ENCODE measurements at places on chromosomes 1 and 21.

- no peak for DNase-seq
Measured at GRCh38 chr1:111219557-111220286, 7.8 kb upstream of the CHI3L2 start.

GRCh38 chr21:25967181-25967900, 203.2 kb downstream of the APP start:
- DNase-seq = no peak

GRCh38 chr1:46549697-46550681, 1.5 kb downstream of the KNCN start:
- DNase-seq = peak; percentile 26

DNA sequence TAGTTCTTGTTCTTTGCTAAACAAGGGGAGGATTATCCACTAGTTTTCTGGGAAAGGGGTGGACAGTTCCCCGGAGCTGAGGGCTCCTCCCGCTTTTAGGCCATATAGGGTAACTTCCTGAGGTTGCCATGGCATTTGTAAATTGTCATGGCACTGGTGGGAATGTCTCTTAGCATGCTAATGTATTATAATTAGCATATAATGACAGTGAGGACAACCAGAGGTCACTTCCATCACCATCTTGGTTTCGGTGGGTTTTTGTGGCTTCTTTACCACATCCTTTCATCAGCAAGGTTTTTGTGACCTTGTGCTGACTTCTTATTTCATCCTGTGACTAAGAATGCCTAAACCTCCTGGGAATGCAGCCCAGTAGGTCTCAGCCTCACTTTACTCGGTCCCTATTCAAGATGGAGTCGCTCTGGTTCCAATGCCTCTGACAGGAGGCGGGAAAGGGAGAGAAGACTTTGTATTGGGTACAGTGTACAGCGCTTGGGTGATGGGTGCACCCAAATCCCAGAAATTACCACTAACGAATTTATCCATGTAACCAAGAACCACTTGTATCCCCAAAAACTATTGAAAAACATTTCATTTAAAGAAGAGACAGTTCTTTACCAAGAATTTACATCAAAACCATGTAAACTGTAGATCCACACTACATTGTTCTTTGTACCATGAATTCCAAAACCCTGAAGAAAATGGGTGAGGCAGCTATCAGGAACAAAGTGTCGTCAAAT, 8.7 kb upstream of the SLC2A5 start:
- DNase-seq = peak; percentile 70

GRCh38 chr1:100847361-100848082, 47.1 kb downstream of the EXTL2 start:
- no peak for DNase-seq
